Activated CD4-positive, alpha-beta T cell treated with anti-CD3 and anti-CD28 coated beads, Interleukin-2, Interleukin-6, amounts not matched to agents 100 ng/mL and 50 ng/mL, durations not matched to agents 16 hours and 8 hours (primary cell): ENCODE measurements at places on chromosomes 16 and 17.

- no peak for DNase-seq
Measured at GRCh38 chr17:41383690-41384089, 1.6 kb upstream of the KRT34 start.

DNA sequence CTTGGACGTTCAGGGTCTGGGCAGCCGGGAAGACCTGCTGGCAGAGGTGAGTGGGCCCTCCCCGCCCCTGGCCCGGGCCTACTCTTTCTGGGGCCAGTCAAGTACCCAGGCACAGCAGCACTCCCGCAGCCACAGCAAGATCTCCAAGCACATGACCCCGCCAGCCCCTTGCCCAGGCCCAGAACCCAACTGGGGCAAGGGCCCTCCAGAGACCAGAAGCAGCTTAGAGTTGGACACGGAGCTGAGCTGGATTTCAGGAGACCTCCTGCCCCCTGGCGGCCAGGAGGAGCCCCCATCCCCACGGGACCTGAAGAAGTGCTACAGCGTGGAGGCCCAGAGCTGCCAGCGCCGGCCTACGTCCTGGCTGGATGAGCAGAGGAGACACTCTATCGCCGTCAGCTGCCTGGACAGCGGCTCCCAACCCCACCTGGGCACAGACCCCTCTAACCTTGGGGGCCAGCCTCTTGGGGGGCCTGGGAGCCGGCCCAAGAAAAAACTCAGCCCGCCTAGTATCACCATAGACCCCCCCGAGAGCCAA lies 8.6 kb upstream of the ABCC3 start:
- DNase-seq, result peak; percentile 72

DNA sequence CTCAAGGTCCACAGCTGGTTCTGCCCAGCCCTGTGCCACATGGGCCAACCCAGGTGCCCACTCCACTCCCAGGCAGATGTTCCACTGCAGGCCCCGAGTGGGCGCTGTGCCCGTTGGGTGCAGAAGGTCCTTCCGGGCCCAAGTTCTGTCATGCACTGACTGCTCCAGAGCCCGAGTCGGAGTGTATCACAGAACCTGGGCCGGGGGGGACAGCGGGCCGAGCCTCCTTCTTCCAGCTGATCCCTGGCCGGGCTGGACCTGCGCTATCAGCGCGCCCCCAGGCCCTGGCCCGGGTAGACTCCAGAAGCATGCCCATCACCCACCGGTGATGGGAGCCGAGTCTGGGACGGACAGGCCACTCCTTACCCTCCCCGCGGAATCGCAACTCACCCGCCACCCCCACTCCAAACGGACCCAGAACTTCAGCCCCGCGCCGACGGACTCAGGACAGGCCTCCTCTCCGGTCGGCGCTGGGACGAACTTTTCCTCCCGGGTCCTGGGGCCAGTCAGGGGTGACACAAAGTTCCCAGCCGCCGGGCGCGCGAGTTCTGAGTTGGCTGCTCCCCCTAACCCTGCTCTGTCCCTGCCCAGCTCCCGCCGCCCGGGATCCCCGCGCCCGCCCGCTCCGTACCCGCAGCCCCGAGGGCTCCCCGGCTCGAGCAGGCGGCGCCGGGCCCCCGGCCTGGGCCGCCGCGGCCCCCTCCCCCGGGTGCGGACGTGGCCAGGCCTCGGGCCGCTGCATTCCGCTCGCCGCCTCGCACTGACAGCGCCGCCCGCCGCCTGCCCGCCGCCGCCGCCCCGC lies at the start of gene COPZ2:
Gene COPZ2, minus strand, starts transcription at position 762 of the 802 bp plus-strand sequence. Its CDS starts 20 bp downstream, at position 742.
- DNase-seq, result peak; percentile 68

DNA sequence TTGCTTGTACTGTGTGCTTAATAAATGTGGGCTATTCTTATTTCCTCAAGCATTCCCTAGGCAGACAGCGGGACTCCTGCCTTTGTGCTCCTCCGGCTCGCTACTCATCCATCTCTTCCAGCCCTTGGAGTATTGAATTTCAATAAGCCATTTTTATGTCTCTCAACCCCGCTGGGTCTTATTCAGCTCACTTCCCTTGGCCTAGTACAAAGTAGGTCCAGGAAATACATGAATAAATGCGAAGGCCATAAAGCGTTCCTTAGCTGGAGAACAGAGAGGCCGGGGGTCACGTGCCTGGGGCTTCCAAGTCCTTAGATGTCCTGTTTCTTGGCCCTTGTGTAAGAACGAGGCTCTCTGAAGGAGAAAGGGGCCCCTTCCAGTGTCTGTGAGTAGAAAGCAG lies 236.7 kb upstream of the ASIC2 start:
- no peak for DNase-seq

DNA sequence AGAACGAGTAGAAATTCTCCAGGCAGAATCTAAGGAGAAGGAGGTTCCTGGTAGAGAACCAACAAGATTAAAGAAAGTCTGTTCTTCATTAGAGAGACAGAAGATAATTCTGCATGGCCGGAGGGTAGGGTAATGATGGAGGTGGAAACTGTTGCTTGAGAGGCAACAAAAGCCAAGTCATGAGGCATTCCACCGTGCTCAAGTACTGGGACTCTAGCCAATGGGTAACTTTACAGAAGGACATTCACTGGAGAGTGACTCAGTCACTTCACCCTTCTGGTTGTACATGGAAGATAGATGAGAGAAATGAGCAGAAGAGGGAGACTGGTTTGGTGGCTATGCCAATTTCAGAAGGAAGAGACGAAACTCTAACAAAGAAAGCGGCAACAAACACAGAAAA lies 53.6 kb upstream of the ANKFN1 start:
- no peak for DNase-seq

DNA sequence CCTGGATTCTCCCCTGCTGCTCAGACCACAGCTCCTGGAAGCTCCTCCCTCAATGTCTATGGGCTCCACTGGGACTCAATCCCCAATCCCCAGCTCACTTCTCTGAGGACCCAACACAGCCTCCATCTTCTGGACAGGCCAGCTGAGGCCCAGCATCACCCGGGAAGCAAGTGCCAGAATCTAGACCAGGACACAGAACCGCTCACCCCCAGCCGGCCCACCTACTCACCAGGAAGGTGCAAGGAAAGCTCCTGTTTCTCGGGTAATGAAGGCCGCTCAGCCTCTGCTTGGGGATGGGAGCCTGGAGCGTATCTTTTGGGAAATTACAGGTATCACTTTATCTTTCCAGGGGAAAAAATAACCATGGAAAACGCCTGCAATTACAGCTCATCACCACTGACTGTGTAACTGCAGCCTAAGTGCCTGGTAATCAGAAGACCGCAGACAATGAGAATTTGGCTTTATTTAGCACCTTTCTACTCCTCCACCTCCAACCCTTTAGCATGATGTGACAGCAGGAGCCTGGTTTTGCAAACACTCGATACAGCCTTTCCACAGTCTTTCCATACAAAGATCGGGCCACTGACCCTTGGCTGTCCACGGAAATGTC lies 49.6 kb upstream of the RPL38 start:
- DNase-seq, result no peak

DNA sequence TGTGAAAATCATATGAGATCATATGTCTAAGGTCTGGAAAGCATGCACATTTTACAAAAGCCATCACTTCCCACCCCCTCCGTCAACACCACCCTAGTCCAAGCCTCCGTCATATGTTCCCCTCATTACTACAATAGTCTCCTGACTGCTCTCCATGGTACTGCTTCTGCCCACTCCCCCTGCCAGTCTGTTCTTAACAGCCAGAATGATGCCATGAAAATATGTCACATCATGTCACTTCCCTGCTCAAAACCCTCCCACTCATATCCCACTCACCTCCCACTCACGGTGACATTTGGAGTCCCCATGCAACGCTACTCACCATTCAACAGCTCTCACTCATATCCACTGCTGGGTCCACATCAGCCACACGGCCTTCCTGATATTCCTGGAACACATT lies 432.3 kb downstream of the XYLT1 start:
- DNase-seq, result no peak

- DNase-seq, result no peak
Measured at GRCh38 chr17:6940186-6940649, 55.6 kb upstream of the ALOX12 start.

- DNase-seq, result peak; percentile 86
Measured at GRCh38 chr17:3964203-3965117, at the start of gene ATP2A3. Gene ATP2A3, minus strand, starts transcription at chr17:3964437. Its CDS starts 146 bp downstream, at chr17:3964291.
